T follicular helper cell (primary cell): ENCODE measurements at places on chromosomes 1 and 21.

DNA sequence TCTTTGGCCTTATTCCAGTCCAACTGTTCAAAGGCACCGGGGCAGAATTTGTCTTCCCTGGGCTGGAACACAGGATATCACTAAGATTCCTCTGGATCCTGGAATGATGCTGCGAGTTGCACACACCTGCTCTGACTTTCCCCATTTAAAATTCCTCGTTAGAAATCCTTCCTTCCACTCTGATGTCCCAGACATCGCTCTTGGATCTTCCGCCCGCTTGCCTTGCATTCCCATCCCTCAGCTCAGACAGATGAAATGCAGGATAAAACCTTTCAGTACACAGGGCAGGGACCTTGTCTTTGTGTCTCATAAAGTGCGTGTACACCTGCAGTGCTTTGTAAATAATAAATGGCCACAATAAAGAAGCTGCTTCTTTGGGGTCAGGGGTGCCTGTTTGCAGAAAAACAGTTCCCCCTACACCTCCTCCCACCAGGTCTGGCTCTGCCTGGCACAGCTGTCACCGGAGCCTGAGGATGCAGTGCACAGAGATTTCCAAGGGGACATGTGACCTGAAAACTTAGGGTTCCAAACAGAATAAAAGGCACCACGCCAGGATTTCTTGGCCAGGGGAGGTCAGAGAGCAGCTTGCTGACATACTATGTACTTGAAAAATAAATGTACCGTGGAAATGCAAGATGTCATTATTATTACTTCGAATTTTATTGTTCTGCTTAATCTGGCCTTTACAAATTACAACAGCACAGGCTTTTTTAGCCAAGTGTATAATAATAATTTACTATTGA is 62.9 kb upstream of the SYT6 start:
- DNase-seq = no peak

DNA sequence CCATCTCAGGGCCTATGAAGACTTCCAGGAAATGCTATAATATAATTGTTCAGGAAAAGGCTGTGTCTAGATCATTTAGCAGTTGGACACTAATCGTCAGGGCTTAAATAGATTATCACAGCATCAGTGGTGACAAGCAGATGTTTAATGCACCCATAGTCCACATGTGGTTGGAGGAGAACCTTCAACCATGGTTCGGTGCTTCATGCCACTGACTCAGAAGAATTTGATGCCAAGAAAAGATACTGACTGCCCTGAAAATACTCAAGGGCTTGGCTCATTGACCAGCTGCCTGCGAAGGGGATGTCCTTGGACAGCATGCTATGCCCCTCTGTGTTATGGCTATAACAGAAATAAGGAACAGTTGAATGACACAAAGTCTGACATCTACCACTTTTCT is 175.7 kb downstream of the HHIPL2 start:
- no peak for DNase-seq

DNA sequence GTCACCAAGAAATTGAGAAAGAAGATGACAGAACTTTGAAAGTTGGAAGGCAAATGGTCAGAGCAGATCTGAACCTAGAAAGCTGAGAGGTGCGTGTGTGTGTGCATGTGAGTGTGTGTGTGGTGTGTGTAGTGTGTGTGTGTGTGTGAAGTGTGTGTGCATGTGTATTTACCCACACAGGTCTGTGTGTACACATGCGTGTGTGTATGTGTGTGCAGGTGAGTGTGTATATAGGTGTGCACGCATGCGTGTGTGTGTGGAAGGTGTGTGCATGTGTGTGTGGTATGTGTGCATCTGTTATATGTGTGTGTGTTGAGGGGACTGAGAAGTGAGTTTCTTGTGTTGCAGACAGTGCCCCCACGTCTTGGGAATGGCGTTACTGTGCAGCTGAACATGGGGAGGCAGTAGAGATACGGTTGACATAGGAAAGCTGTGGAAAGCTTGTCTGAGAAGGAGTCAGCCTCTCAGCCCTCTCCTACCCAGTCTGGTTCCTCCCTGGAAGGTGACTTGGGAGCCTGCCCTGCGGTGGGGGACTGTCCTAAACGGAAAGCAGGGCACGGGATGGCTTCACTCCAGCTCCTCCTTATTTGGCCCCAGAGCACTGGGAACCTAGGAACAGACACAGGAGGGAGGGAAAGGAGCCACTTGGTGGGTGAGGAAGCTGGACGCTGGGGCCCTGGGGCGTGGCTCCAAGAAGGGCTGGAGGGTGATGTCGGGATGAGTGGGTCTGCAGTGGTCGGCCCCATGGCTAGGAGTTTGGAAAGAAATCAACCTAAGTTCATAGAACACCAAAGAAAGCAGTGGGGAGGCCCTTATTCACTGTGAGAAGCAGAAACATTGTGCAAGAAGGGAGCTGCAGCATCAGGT is 97.2 kb downstream of the PCBP3 start:
- DNase-seq = no peak

- no peak for DNase-seq
Observed at GRCh38 chr1:168875831-168876230, 146.8 kb upstream of the DPT start.

GRCh38 chr1:230458509-230458908 is 32.4 kb upstream of the PGBD5 start:
- no peak for DNase-seq

DNA sequence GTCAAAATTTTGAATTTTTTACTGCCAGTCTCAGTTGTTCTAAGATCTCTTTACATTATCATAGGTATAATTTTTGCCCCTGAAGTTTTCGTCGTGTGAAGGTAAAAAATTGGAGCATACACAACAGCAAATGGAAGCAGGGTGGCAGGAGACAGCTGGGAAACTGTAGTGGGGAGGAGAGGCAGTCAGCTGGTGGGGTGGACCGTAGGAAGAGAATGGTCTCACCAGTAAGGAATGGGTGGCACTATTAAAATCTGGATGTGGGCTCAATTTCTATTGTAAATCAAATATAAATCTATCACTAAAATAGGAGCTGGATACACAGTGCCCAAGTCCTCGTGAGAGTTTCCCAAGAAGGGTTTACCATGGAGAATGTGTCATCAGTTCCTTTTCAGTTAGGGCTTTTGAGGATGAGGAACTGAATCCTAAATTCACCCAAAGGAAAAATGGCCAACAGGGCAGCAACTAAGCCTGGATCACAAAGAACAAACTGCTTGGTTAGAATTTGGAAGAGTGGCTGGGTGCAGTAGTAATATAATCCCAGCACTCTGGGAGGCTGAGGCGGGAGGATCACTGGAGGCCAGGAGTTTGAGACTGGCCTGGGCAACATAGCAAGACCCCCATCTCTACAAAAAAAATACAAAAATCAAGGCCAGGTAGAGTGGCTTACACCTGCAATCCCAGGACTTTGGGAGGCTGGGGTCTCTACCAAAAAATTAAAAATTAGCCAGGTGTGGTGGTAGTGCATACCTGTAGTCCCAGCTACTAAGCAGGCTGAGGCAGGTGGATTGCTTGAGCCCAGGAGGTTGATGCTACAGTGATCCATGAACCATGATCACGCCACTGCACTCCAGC is 10.5 kb upstream of the IRF2BP2 start:
- no peak for DNase-seq

DNA sequence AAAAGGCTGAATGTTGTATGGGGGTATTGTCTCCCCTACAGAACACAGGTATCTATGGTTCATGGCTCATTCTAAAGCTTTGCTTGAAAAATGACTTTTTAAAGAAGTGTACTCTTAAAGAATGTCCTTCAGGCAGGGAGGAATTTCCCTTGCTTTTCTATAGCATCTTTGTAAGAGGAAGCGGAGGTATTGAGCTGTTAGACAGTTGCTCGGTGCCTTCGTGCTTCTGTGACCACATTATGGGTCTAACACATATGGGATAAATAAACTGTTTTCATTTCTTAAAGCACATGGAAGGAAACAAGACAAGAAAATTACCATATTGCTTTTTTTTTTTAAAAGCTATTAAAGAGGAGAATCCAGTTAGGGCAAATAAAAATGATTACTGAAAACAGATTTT is 182.9 kb downstream of the NTNG1 start:
- no peak for DNase-seq

- DNase-seq = no peak
Observed at GRCh38 chr1:159941591-159942560, 3.5 kb downstream of the IGSF9 start.

GRCh38 chr1:234732260-234732659 is 122.3 kb upstream of the IRF2BP2 start:
- no peak for DNase-seq

GRCh38 chr1:209187589-209187988 is 395.9 kb upstream of the CAMK1G start:
- DNase-seq = no peak

- DNase-seq = no peak
Observed at GRCh38 chr1:171762143-171762563, 19.3 kb upstream of the METTL13 start.

- DNase-seq = no peak
Observed at GRCh38 chr1:242224461-242224860, 225.6 kb upstream of the MAP1LC3C start.

- DNase-seq = no peak
Observed at GRCh38 chr1:234396092-234396491, 22.8 kb downstream of the COA6 start.

- peak; percentile 43 for DNase-seq
Observed at GRCh38 chr1:2543543-2544092, 12.6 kb upstream of the TNFRSF14 start.

DNA sequence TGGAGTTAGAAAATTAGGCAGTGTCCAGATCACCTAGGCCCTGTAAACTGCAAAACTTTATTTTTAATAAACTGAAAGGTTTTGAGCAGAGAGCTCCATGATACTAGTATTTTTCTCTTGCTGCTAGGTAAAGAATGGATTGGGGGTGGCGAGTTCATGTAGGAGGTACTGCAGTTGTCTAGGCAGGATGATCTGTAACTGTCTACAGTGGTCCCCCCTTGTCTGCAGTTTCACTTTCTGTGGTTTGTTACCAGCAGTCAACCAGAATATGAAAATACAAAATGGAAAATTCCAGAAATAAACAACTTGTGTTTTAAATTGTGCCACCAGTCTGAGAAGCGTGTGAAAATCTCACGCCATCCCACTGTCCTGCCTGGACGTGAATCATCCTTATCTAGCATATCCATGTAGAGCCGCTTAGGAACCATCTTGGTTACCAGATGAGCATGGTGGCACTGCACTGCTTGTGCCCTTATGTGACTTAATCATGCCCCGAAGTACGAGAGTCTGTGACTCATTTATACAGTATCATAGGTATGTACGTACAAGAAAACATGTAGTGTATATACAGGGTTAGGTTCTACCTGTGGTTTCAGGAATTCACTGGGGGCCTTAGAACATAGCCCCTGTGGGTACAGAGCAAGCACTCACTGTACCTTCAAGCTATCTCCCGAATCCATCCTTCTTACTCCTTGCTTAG is 94.2 kb downstream of the AHCTF1 start:
- no peak for DNase-seq

GRCh38 chr1:240656531-240656930 is 44.6 kb upstream of the GREM2 start:
- no peak for DNase-seq

DNA sequence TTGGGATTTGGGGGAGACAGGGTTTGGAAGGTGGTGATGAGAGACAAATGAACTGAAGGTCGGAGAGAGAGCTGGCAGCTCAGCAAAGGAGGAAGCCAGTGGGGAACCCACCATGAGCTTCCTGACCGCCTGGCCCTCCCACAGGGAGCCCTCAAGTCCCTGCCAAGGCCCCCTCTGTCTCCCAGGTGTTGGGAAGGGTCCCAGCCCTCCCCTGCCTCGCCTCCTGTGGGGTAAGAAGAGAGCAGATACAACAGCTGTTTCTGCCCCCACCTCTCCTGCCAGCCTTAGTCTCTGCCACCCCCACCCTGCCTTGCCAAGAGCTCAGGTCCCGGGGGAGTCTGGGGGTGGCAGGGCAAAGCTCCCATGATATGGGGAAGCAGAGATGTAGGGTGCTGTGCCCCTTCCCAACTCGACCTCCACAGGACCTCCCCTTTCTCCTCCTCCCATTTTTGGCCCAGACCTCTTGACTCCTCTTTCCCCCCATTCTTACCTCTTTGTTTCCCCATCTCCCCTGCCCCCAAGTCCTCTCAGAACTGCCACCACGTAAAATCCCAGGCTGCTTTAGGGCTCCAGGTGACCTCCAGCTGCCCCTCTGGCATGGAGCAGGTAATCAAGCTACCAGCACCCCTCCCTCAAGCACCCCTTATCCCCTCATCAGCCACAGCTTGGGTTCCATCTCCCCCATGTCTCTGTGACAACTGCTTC is 556 bp downstream of the S100A1 start:
- DNase-seq = no peak

GRCh38 chr1:225817611-225818061 is 7.7 kb downstream of the EPHX1 start:
- DNase-seq = no peak

- DNase-seq = no peak
Observed at GRCh38 chr1:201265756-201266155, 17.6 kb upstream of the PKP1 start.

GRCh38 chr1:1308756-1309250 is 406 bp downstream of the PUSL1 start:
- no peak for DNase-seq

DNA sequence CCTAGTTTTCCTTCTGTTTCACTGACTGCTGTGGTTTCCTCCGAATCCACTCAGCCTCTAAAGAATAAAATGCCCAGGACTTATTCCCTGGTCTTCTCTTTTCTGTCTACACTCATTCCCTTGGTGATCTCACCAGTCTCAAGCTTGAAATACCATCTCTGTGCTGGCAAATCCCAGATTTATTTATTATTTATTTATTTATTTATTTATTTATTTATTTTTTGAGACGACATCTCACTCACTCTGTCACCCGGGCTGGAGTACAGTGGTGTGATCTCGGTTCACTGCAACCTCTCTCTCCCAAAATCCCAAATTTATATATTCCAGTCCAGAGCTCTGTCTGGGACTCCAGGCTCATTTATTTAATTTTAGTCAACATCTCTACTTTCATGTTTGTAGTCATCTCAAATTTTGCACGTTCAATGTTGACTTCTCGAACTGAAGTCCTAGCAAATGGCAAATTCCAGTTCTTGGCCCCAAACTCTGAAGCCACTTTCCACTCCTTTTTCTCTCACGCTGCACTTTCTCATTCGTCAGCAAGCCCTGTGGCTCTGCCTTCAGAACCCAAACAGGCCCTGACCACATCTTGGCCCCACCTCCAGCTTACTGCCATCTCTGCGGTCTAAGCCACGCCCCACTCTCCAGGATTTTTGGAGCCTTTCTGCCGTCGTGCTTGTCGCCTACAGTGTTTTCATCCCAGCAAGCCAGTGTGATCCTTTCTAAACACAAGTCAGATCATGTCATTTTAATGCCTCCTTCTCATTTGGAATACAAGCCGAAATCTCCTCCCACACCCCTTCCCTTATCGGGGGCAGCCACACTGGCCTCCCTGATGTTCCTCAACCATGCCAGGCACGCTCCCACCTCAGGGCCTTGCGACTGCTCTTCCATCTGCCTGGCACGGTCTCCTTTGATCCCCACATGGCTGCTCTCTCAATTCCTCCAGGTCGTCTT is 14.2 kb upstream of the TENT5B start:
- no peak for DNase-seq

DNA sequence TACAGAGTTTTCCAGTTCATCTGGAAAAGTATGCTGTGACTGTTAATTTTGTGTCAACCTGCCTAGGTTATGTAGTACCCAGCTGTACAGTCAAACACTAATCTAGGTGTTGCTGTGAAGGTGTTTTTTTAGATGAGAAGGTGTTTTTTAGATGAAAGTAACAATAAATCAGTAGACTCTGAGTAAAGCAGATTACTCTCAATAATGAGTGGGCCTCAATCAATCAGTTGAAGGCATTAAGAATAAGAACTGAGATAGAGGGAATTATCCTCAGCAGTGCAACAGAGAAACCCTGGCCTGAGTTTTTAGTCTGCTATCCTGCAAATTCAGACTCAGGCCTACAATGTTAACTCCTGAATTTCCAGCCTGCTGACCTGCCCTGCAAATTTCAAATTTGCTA is 33.5 kb downstream of the SCAF4 start:
- DNase-seq = no peak
